Ovary (tissue), 10 donors: ENCODE measurements at places on chromosomes 11 and 22. TPM values are rescaled to one million over a fixed set of nuclear protein-coding genes. Genes with fewer than 3 reads are reported as not detected.

- no peak for DNase-seq
These were observed 345.0 kb upstream of the CCDC179 start for GRCh38 chr11:23205156-23205871.

The RNF141 gene
- total RNA-seq, result 16.0 TPM

DNA sequence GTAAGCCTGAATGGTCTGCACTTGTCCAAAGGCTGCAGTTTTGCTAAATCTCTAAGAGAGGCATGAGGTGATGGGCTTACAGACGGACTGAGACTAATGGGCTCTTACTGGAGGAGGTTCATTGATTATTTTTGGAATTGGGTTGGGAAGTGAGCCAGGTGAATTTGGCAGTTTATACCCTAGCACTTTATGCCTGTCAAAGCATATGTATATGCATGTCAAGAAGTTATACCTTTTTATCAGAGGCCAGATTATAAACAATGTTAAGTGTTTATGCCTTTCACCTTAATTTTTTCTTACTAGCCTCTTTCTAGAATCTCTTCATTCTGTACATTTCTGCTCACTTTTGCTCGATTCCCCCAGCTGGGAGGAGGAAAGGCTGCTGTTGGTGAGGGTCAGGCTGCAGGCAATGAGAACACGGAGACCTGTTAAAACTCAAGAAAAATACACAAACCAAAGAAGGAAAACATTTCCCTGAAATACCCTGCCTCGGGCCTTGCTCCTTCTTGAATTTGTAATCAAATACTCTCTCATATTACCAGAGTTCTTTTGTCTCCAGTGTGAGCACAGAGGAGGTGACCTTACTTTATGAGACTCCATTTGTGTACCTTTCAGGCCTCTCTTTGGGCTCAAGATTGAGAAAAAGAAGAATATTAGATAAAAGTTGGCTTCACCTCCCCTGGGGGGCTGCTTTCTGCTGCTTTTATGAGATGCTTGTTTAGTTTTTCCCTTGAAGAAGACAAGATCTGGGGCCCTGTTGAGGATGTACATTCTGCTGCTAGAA, 19.6 kb downstream of the NAT10 start:
- DNase-seq, result no peak

The MS4A4E gene
- total RNA-seq, result 0.71 TPM

The EMSY gene
- total RNA-seq, result 26.4 TPM

The HEPHL1 gene
- total RNA-seq, result not detected
